ENCODE measurements at places on chromosomes 16 and 17. TPM values are rescaled to one million over a fixed set of nuclear protein-coding genes. Genes with fewer than 3 reads are reported as not detected.

Gene TSNAXIP1
- total RNA-seq, result 0.86 TPM

Gene TPSD1
- total RNA-seq, result not detected

Gene CRYBA1
- not detected for total RNA-seq

Gene MYH8
- not detected for total RNA-seq

Gene CD300LF
- not detected for total RNA-seq

Gene ACSM5
- total RNA-seq, result not detected

Gene TNFSF13
- total RNA-seq, result 3.6 TPM

Gene RAB37
- 0.17 TPM for total RNA-seq

Gene LGALS9B
- not detected for total RNA-seq

Gene SCGB1C2
- total RNA-seq, result not detected

Gene TMC6
- total RNA-seq, result 138 TPM

GRCh38 chr17:34885076-34885475 is 76.2 kb downstream of the CCT6B start:
- no peak for DNase-seq

DNA sequence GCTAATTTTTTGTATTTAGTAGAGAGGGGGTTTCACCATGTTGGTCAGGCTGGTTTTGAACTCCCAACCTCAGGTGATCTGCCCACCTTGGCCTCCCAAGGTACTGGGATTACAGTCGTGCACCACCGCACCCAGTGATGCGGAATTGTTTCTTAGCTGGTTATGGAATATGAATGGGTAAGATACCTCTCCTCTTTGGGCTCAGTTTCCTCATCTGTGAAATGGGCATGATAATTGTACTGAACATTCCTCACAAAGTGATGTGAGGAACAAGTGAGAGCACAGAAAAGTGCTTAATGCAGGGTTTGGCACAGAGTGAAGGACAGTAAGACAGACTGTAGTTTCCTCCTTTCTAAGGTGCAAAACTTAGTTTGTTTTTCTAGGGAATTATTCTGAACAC is 31.0 kb upstream of the NFAT5 start:
- no peak for DNase-seq

DNA sequence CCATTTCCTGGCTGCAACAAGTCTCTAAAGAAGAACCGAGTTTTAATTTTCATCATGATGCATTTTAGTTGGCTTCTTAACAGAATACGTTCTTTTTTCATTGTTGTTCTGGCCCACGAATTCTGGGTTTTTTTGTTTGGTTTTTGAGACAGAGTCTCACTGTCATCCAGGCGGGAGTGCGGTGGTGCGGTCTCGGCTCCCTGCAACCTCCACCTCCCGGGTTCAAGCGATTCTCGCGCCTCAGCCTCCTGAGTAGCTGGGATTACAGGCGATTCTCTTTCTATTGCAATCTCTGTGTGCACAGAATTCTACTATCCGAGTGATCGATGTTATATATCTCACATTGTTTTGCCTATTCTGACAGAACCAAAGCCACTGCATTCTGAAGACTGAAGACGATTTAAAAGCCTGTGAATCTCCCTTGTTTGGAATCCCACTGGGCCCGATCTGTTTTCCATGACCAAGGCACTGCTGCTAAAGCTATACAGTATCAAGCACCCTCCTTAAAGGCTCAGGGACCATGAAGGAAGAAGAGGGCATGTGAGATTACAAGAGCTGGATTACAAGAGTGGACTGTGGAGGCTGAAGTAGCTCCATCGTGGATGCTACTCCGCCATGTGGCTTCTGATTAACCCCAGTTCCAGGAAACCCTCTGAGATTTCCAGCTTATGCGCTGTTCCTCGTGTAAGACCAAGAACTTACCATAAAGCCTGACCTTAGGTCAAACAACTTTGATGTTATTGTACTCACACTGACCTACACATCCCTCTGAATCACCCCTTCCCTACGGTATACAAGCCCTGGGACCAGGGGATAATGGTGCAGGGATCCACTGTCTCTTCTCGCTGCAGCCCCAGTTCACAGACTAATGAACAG is 44.3 kb downstream of the ADCY9 start:
- no peak for DNase-seq

- DNase-seq, result no peak
These were observed 5.3 kb downstream of the CYB561 start for GRCh38 chr17:63440770-63441335.

- DNase-seq, result no peak
These were observed 201.5 kb upstream of the N4BP1 start for GRCh38 chr16:48811478-48811877.

GRCh38 chr17:4558347-4558971 is 1.9 kb downstream of the GGT6 start:
- DNase-seq, result no peak

DNA sequence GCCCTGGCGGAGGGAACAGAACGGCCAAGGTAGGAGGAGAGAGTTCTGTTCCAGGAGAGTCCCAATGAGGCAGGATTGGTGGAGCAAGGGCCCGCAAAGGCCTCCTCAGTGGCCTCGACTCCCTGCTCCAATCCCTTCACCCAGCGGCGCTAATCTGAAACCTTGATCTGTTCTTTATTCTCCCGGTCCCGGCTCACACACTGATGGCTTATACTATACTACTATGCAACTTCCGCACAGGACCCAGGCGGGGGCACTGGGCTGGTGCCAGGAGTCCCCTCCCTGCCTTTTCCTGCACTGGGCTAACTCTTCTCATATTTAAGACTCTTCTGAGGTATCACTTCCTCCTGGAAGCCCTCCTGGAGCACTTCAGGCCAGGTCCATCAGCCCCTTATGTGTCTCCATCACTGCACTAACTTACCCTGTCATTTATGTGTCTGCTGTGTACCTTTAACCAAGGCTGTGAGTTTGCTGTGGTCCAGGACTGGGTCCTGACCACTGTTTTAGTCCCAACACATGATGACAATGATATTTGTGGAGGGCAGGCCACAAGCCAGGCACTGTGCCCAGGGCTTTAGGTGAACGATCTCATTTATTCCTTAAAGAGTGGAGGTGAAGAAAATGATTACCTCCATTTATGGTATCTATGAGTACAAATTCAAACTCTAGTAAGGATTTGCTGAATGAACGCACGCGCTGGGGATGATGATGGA is 6.8 kb downstream of the CCDC102A start:
- no peak for DNase-seq

- no peak for DNase-seq
These were observed 142.6 kb downstream of the STX8 start for GRCh38 chr17:9432934-9433421.

DNA sequence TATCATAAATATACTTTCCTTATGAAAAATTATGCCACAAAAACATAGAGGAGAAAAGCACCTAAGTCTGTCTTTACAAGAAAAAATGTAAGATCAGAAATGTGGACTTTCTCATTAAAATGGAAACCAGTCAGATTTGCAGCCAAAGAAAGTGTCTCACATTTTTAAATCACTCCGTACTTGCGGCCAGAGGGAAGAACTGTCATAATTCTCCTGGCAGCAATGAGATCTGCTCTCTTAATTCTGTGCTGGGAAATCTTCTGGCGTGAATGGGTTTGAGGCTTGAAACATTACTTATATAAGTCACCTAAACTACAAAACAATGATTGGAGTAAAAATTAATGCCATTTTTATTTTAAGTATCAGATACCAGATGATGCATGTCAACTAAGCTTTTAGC is 10.7 kb downstream of the C16orf95 start:
- no peak for DNase-seq

DNA sequence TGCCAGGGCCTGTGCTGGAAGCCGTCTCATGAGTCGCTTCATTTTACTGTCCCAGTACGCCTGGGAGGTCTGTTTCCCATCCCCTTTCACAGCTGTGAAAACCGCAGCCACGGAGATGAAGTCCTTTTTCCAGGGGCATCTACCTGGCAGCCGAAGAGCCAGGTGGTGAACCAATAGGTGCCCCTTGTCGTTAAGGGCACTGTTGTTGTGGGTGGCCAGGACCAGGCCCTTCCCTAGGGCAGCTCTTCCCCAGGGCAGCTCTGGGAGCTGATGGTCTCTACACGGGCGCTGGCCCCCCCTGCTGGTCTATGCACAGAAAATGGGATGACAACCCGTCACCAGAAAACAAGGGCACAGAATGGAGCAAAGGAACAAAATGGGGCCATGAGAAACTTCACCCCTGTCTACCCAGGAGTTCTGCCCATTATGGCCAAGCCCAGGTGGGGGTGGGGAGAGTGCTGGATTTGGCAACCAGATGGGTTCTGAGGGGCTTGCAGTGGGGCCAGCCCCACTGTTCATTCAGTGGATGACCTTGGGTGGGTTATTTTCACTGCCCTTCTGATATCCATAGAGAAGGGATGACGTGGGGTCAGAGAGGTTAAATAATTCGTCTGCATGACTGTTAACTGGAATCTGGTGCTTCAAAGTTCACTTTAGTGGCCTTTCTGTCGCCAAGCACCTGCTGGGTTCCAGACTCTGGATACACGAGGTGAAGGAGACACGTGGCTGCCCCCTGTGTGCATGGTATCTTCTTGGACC is 11.5 kb downstream of the RMI2 start:
- DNase-seq, result no peak

DNA sequence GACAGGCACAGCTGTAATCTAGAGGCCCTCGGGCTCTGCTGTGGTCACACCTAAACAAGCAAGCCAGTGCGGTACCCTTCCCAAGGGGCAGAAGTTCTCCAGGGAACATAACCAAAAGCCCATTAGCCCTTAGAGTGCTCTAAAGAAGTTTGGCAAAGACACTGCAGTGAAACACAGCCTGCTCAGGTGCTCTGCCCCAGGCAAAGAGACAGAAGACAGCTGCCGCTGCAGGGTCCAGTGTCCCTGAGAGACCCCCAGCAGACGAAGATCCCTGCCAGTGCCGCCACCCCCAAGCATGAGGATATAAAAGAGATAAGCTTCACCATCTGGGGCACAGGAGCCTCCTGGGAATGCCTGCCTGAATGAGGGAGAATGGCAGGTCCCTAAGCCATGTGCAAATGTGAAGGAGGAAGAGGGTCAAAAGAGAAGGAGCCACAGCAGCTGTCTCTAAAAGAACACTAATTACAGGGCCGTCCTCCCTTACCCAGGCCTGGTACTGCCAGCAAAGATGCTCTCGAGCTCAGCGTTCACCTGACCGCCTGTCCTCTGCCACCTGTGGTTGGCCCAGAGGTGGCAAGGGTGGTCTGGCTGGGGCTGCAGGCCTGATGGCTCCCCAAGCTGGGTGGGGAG is 29.7 kb downstream of the CUEDC1 start:
- no peak for DNase-seq

GRCh38 chr16:66948134-66948836 is 12.8 kb upstream of the CES3 start:
- no peak for DNase-seq

GRCh38 chr16:88923450-88923849 is 53.6 kb downstream of the CBFA2T3 start:
- no peak for DNase-seq

- DNase-seq, result no peak
These were observed 301.2 kb downstream of the SEC14L1 start for GRCh38 chr17:77441940-77442339.

DNA sequence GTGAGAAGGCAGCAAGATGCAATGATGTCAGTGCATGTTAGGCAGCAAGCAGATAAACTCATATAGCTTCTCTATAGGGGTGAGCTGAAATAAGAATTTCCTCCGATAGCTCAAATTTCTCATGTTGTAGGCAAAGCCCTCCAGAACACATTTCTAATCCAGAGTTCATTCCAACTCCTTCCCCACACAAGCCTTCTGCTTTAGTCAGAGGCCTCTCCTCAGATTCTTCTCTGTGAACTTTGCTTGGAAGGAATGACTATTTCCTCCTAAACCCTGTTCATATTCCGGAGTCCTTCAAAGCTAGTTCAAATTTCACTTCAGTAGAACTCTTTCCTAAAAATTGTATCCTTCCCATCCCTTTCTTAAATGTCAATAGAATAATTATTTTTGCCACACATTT is 144.8 kb downstream of the KCNJ2 start:
- no peak for DNase-seq

DNA sequence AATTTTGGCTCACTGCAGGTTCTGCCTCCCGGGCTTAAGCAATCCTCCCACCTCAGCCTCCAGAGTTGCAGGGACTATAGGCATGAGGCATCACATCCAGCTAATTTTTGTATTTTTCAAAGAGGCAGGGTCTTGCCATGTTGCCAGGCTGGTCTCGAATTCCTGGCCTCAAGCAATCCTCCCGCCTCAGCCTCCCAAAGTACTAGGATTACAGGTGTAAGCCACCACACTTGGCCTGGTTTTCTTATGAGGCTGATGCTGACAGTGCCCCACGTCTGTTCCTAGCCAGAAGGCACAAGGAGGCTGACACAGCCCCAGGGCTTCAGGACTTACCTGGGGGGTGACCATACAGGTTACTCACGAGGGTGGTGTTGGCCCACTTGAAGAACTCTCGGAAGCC is 33.9 kb upstream of the GCSH start:
- no peak for DNase-seq

GRCh38 chr16:54783980-54784379 is 146.7 kb upstream of the IRX5 start:
- DNase-seq, result no peak

DNA sequence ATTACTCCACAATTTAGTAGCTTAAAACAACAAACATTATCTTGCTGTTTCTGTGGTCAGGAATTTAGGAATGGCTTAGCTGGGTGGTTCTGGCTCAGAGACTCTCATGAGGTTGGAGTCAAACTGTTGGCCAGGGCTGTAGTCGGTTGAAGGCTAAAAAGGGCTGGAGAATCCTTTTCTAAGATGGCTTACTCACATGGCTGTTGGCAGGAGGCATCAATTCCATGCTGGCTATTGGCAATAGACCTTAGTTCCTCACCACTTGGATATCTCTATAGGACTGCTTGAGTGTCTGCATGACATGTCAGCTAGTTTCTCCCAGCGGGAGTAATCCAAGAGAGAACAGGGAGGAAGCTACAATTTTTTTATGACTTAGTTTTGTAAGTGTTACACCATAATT is 6.6 kb upstream of the EFCAB13 start:
- DNase-seq, result no peak

DNA sequence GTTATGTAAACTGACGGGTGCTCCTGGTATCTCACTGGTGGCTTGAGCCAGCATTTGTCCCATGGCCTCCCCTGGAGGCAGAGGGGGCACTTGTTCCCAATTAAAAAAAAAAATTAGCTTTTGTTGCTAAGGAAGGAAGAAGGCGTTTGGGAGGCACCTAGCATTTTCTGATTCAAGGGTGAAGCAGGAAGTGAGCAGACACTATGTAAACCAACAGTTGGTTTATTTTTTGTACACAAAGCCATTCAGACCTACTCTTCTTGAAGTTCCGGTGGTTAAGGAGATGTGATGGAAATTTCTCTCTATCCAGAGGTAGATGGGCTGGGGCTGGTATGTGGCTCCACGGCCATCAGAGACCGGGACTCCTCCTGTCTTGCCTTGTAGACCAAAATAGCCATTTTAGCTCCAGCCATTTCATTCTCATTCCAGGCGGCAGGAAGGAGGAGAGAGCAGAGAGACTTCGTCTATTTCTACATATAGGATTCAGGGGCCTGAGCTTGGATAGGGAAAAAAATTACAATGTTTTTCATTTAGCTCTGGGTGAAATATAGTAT is 103.0 kb downstream of the SNX29 start:
- DNase-seq, result no peak

DNA sequence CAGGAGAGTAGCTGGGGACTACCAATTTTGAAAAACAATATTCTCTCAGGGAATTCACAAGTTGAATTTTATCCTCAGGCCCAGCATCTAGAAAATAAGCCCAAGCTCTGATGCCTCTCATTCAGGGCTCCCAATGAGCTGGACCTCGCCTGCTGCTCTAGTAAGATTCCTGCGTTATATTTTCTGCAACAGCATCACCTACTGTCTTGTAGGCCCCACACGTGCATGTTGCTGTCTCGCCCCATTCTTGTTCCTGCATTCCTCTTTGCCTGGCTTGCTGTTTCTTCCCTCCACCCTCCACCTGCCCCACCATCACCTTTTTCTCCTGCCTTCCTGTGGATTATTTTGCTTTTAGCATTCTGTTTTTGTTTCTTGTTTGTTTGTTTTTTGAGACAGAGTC is 8.3 kb upstream of the ST6GALNAC2 start:
- no peak for DNase-seq

- no peak for DNase-seq
These were observed 1.1 kb downstream of the ZNF423 start for GRCh38 chr16:49854796-49855203.
